GOT3 (cell line): ENCODE measurements at places on chromosomes 2 and 18.

- no peak for DNase-seq
Observed at GRCh38 chr2:240369801-240370585, 65.5 kb upstream of the GPC1 start.

- DNase-seq: no peak
Observed at GRCh38 chr2:60530660-60531281, 22.7 kb downstream of the BCL11A start.

- no peak for DNase-seq
Observed at GRCh38 chr18:22974001-22974400, 40.9 kb downstream of the RBBP8 start.

GRCh38 chr18:23824669-23825068 lies 135.4 kb downstream of the LAMA3 start:
- no peak for DNase-seq

DNA sequence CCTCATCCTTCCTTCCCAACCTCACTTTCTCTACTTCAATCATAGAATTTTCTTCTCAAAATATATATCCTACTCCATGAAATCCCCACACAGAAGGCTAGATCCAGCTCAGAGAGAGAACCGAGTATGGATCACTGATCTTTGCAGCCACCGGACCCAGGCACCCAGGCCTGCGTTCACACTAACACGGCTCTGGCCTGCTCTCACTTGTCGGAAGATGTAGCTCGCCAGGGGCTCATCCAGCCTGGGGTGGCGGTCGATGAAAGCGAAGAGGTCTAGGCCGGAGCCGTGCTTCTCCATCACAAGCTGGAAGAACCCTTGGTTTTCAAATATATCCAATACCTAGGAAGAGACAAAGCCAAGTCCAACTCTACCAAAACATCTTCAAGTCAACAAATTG lies 12.7 kb upstream of the MTERF4 start:
- no peak for DNase-seq

GRCh38 chr2:233353769-233354499 lies at the start of gene DGKD:
DGKD (plus strand) TSS chr2:233354494; CDS start chr2:233354519, 25 bp downstream.
- no peak for DNase-seq

DNA sequence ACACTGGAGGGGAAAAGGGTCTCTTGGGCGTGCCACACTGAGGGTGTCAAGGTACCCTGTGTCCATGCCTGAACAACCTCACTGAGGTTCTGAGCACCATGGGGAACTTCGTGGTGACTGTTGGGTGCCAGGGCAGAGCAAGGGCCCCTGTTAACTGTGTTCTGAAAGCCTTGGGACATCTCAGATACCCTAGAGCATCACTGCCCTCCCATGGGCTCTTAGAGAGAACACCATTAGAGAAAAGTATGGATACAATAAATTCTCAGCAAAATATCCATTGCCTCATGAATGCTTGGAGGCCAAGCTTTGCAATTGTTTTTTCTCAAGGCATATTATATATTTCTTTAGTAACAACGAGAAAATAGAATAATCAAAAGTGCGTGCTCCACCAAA lies 488.5 kb upstream of the NRP2 start:
- DNase-seq: no peak

DNA sequence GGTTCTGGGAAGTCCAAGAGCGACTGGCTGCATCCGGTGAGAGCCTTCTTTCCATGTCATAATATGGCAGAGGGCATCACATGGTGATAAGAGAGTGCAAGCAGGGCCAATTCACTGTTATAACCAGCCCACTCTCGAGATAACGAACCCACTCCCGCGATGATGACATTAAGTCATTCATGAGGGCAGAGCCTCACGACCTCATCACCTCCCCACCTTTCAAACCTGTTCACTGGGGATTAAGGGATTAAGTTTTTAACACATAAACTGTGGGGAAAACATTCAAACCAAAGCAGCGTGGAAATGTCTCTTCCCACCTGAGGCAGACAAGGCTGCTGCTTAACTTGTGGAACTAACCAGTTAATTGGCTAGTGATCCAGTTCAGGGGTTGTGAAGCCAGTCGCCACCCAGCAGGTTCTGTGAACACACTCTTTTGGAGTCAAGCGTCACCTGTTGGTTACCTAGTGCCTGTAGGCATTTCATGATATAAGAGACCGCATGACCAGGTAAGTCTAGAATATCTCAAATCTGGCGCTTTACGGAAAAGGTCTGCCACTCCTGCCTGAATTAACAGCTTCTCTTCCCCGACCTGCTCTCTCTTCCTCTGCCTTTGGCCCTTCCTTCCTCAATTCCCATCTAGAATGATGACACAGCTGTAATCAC lies 54.3 kb downstream of the EDAR start:
- DNase-seq: no peak

- DNase-seq: no peak
Observed at GRCh38 chr18:79987566-79987965, 797 bp downstream of the TXNL4A start.

GRCh38 chr2:65579506-65580235 lies 147.3 kb upstream of the SPRED2 start:
- DNase-seq: no peak

DNA sequence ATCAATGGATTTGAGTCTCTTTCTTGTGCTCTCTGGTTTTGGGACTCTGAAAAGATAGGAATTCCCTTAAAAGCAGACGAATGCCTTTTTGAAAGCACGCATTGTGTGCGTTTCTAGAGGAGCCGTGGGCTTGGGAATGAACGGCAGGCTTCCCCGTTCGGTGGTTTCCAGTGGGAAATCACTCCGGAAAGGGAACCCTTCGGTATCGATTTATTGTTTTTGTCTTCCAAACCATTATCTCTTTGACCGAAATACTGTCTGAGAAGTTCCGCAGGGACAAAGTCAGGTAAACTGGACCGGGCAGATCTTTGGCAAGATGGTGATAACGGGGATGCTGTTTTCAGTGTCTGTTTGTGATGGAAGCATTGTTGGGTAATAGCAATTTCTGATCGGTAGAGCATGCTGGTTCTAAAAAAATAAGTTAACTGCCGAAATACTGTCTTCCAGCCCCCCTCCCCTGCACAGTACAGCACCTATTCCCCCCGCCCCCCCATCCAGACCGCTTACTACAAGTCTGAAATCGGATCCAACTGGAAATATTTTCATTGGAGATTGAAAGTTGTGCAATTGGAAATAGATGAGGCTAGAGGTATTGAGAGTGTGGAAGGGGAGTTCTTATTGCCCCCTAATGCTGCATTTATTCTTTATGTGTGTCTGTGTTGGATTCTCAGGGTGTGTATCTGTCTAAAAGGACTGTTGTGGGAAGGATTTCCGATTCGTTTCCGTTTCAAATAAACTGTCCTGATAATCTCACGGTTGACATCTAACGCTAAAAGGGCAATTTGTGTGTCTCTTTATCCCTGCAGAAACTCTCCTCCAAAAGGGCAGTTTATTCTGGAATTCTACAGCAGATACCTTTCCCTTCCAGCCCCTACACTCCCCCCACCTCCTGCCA lies 635 bp downstream of the SETBP1 start:
- DNase-seq: no peak

GRCh38 chr2:64440843-64441242 lies 13.1 kb upstream of the LGALSL start:
- no peak for DNase-seq

DNA sequence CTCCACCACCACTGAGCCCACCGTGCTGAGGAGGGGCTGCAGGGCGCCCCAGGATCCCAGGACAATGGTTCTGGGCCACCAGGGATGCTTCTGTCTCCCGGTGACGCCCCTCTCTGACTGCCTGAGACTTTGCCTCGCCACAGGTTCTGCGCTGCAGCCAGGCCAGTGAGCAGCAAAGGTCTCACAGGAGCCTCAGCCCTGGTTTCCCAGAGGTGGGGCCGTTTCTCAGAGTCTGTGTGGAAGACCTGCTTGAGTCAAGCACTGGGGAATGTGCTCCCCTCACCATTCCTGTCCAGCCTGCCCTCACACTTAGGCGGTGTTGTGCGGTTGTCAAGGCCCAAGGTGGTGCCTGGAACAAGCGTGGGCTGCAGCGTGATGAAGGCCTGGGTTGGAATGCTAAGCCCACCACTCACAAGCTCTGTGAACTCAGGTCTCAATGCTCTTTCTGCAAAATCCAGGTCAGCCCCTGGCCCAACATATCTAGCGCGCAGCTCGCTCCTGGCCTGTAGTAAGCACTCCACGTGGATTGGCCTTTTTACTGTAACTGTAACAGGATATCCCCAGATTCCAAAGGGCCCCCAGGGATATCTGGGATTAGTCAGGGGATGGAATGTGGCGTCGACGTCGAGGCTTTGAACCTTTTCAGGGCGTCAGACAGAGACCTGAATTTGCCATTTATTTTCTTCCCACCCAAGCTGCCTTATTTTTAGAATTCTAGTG lies 47.6 kb downstream of the PLB1 start:
- DNase-seq: no peak

DNA sequence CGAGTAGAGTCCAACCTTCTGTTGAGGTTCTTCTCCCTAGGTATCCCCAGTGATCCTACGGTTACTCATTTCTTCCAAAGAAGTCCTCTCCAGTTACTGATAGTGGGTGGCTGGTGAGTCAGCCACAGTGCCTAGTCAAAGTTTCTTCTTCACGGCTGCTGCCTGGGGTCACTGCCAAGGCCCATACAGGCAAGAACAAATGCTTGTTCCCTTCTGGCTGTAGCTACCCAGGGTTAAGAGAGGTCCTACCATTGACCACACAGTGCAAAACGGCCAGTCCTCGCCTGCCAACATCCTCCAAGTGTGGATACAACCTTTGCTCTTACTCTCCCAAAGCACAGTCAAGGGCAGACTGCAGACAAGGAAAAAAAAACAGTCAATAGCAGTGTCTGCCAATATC lies 2.9 kb upstream of the PTPN4 start:
- peak; percentile 8 for DNase-seq

GRCh38 chr2:169815849-169816248 lies 8.9 kb downstream of the METTL5 start:
- no peak for DNase-seq

- no peak for DNase-seq
Observed at GRCh38 chr2:67295851-67296250, 101.3 kb upstream of the ETAA1 start.

DNA sequence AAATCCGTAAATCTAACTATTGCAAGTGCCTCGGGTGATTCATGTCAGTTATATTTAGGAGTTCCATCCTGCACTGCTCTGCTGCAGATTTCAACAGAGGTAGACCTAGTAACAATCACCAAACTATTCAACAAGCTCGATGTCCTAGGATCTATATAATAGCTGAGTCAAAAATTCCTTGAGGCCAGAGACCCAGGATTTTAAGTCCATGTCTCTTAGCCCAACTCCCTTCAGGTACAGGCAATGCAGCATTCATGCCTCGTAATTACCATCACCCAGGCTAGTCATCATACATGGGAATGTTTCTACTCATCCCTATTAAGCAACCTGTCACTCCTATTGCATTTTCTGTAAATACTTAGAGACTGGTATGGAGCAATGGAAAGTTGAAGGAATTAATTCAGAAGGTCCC lies 729 bp downstream of the TM4SF20 start:
- peak; percentile 26 for DNase-seq

GRCh38 chr18:40832362-40832761 lies 1122.7 kb upstream of the PIK3C3 start:
- DNase-seq: no peak

DNA sequence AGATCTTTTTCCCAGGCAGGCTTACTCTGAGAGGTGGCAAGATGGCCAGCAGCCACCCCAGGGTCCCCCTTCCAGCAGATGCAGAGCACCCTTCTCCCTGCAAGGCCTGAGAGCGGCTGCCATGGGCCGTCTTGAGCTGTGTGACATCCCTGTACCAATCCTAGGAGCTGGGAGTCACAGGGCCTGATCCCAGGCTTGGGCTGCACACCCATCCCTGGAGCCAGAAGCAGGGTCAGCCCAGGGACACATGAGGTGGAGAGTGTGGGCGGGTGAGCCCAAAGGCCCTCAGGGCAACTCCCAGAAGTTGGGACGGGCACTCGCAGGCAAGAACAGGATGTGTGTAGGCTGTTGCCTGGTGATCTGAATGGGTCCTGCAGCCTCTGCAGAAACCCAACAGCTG lies 40.5 kb downstream of the CROCC2 start:
- no peak for DNase-seq

GRCh38 chr2:105793196-105793975 lies 48.7 kb downstream of the NCK2 start:
- no peak for DNase-seq

DNA sequence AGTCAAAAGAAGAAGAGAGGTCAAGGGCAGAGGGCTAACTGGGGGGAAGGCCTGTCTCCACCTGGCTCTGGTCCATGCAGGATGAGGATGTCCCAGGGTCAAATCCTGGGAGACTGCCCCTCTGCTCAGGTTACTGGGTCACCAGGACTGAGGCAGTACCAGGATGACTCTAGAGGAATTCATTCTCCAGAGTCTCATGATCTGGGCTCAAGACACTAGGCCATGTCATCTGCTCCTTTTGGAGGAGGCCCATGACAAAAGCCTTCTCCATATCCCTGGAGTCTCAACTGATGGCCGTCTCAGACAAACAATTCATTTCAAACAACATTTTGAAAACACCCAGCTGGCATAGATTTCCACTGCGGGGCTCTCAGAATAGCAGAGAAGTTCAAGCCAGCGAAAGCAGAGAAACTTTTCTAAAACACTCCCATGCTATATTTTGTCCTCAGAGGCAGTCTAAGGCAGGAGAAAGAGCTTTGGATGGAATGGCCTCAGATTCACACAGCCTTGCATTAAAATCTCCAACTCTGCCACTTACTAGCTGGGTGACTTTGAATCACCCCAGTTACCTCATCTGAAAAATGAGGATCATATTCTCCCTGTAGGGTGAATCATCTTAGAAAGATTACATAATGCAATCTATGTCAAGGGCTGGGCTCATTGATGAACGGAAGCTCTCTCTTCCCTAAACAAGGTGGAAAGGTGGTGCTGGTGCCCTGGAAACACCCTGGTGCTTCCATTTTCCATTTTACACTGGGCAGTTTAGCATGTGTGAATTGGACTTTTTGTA lies 48.8 kb upstream of the LCLAT1 start:
- DNase-seq: no peak

DNA sequence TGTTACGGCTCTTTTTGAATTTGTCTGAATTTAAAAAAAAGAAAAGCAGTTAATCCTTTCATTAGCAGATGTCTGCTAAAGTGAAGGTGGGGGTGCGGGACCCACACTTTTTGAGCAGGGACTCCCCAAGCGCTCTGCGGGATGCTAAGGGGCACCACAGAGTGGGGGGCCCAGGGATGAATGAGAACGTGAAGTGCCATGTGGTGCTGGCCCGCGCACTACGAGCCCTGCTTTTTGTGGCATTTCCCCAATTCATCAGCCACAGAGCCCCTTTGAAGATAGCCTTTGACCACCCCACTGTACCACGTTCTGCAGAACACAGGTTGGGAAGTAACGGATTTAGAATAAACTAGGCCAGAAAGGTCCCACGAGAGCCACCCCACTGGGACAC lies 28.6 kb downstream of the HS1BP3 start:
- no peak for DNase-seq

GRCh38 chr2:122960759-122961641 lies 1064.1 kb upstream of the CNTNAP5 start:
- no peak for DNase-seq

DNA sequence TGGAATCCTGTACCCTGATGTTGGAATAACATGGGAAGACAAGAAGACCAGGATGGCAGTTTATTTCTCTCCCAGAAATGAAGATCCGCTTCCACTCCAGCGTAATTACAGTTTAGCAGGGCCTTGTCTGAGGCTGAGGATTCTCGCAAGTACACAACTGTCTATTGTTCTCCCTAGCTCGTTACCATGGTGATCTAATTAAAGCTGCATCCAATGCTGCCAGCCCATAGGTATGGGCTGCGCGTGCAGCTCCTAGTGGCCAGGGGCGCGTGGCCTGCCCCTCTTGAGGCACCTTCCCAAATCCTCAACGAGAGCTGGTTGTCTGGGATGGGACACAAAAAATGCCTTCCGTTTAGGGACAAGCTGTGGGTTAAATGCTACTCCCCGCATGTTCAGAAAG lies 344.9 kb downstream of the CYRIA start:
- DNase-seq: no peak

- DNase-seq: no peak
Observed at GRCh38 chr2:147884830-147885229, 40.0 kb downstream of the ACVR2A start.
